SW480 (cell line): ENCODE measurements at places on chromosomes 6 and 20.
A peak's percentile ranks its signal among the peaks of the same experiment; 100 is the strongest.

DNA sequence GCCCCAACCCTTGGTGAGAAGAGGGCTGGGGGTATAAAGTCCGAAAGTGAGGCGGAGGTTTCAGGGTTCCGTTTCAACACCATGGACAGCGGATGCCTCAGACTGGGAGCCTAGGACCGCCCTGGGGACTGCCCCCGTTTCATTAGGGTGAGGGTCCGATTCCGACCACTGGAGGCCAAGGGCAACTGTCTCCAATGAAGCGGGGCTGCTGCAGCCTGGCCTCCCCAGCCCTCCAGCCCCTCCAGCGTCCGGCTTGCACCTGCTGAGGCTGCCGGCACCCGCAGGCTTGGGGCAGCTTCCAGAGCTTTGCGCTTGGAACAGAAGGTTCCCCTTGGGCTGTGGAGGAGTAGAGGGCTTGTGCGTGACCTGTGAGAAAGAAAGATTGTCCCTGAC lies 39.9 kb downstream of the YTHDF1 start:
- no peak for DNase-seq

DNA sequence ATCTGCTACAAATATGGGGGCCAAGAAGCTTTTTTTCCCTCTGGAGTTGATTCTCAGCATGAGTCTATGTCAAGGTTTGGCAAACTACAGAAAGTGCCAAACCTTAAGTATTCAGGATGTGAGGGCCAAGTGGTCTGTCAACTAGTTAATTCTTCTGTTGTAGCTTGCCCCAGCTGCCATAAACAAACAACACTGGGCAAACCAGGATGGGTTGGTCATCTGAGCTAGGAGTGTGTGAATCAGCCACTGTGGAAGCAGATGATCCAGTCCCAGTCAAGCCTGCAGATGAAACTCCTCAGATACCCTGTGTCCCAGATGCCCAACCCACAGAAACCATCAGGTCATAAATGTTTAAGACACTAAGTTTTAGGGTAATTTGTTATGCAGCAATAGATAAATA lies 103.0 kb upstream of the MOCS1 start:
- DNase-seq = no peak

DNA sequence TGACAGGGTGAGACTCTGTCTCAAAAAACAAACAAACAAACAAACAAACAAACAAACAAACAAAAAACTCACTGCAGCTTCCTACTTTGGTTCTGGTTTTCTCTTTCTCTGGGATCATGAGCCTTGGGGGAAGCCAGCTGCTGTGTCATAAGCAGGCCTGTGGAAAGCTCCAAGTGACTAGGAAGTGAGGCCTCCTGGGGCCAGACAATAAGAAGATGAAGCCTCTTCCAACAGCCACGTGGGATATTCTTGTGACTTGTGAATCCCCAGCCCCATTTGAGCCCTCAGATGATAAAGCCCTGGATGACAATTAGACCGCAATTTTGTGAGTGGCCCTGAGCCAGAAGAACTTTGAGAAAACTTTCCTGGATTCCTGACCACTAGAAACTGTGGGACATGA lies 11.4 kb downstream of the HLA-A start:
- DNase-seq = no peak

GRCh38 chr20:64265201-64265600 lies 9.7 kb downstream of the PCMTD2 start:
- no peak for DNase-seq

DNA sequence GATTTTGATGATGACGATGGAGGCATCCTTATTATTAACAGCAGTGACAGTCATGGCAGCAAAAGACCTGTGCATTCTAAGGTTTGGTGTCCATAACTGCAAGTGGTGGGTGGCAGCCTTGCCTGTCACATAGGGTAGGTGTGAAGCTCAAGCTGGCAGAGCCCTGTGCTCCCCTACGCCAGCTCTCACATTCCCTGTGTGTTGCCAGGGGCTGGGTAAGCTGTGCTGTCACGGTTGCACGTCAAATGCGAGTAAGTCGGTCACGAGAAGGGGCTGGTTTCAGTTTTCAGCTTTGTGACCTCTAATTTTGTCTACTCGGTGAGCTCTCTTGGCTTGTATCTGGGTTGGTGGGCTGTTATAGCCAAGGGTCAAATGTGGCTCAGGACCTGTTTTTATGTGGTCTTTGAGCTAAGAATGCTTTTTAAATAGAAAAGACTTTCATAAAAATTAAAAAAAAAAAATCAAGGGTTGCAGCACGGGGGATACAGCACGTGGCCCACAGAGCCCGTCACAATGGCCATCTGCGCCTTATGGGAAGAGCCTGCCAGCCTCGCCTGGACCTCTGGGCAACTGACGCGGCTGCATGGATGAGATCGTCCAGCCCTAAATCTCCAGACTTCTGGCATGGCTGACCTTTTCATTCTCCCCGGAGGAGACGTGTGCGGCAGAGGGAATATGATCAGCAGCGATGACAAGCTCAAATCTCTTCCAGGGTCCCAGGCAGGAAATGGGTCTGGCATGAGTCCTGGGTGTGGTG lies 148.5 kb downstream of the PHACTR3 start:
- DNase-seq = no peak

DNA sequence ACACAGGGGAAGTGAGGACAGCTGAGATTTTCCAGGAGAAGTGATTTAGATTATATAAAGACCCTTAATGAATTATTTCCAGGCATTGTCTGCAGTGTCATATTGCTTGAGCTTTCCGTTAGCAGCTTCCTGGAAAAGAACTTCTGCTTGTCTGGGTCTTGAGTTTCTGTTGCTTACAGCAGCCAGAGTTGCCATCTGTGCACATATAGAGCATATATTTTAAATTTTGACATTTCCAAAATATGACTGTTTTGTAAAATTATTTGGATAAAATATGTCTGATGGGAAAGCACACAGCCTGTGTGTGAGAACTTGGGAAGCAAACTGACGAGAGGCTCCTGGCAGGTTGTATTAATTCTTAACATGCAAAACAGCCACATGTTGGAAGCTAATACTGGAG lies 21.0 kb upstream of the NKX2-2 start:
- no peak for DNase-seq

GRCh38 chr20:64083804-64084684 lies at the start of gene LKAAEAR1:
LKAAEAR1 (minus strand) TSS chr20:64084398; CDS start chr20:64084219, 179 bp downstream.
- peak; percentile 66 for DNase-seq

GRCh38 chr20:58459058-58459750 lies 56.0 kb downstream of the APCDD1L start:
- no peak for DNase-seq
